ENCODE measurements at places on chromosomes 3 and 15.

DNA sequence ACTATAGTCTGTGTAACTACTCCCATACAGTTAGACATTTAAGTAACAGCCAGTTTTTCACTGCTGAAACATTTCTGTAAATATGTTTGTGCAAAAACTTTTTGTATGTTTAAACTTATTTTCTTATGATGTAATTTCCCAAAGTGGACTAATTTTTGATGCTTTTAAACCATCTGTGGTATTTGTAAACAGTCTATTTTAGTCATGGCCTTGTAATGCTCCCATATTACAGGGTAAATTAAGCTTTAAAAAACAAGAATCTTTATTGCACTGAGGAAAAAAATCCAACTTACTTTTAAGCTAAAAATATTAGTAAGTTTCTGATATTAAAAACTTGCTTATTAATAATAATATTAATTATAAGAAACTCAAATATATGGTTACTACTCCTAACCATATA lies 13.5 kb downstream of the CCDC14 start:
- no peak overlapping the region for H3K27ac ChIP-seq
- H3K36me3 ChIP-seq, result peaks cover 57% of the 10 kb centered on the region
- H3K27me3 ChIP-seq, result no peaks in the 10 kb centered on the region
- DNase-seq, result no peak

DNA sequence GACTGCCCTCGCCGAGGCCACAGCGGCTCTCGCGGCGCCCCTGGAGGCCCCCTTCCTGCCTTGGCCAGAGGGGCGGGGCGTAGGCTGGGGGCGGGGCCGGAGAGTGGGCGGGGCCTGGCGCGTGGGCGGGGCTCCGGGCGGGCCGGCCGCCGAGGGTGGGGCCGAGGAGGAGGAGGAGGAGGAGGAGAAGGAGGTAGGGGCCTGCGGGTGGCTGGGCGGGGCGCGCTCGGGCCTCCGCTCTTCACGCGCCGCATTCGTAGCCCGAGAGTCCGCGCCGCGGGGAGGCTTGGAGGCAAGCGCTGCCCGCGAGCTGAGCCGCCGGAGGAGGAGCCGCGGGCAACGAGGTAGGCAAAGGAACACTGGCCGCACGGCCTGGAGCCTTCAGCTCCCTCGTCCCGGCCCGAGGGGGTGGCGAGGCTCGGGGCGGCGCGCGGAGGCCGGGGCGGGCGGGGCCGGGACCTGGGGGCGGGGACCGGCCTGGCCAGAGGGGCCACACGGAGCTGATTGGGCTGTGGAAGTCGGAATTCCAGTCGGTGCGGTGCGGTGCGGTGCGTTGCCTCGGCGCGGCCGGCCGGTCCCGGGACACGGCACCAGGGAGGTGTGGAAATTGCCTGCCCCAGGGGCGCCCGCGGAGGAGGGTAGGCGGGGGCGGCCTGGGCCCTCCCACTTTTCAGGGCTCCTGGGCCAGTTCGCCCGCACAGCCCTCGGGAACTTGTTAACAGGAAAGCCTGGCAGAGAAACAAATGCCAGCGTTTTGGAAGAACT lies at the start of gene PPP2R3A:
Gene PPP2R3A (plus strand): TSS at position 223 of the 765 bp plus-strand sequence. CDS start 35,771 bp downstream, outside the sequence.
- no peaks in the 10 kb centered on the region for H3K27me3 ChIP-seq
- peak within 1 kb of the TSS; percentile 93 for H3K27ac ChIP-seq
- H3K36me3 ChIP-seq, result no peaks in the 10 kb centered on the region

- H3K4me3 ChIP-seq, result no peak overlapping the region
- H3K27me3 ChIP-seq, result no peaks in the 10 kb centered on the region
- no peaks in the 10 kb centered on the region for H3K4me1 ChIP-seq
These were observed 74.3 kb downstream of the LARS2 start for GRCh38 chr3:45462522-45463265.

DNA sequence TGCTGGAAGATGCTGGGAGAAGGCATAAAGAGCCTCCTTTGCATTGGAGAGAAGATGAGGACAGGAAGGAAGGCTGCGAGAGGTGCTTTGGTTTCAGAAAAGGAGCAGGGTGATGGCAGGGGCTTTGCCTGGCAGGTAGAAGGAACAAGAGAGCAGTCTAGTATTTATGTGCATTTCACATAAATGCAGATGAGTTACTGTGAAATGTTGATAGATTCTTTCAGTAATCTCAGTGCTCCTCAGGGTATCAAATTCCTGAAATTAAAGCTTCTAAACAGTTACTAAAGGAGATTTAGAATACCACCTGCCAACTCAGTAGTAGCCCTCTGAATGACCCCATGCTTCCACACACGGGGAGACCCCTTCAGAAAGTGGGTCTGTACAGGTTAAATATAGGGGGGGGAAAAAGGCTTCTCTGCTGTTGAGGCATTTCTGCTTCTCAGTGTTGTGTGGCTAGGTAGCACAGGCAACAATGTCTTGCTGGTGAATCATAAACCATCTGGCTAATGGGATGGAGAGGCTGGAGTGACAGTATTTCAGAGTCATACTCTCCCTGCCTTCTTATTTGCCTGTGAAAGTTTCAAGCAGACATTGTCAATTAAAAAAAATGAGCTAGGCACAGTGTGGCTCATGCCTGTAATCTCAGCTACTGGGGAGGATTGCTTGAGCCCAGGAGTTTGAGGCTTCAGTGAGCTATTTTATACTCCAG lies 14.3 kb upstream of the FBXL22 start:
- H3K27ac ChIP-seq, result no peak overlapping the region
- DNase-seq, result no peak
- no peaks in the 10 kb centered on the region for H3K27me3 ChIP-seq

DNA sequence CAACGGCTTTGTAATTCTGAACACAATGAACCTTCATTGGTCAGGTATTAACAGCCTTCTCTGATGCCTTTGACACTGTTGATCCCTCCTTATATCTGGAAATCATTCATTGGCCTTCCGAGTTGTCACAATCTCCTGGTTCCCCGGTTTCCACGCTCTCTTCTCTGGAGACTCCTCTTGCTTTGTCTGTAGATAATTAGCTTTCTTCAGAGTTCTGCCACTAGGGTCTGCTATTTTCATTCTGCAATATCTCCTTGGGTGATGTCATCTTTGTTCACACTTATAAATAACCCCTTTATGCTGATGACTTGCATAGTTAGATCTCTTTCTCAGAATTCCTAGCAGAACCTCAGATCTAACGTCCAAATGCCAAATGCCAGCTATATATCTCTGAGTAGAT lies 583.8 kb upstream of the ZNF717 start:
- DNase-seq, result no peak
- no peaks in the 10 kb centered on the region for H3K4me1 ChIP-seq
- H3K27me3 ChIP-seq, result no peaks in the 10 kb centered on the region
- H3K36me3 ChIP-seq, result no peaks in the 10 kb centered on the region
- no peak overlapping the region for H3K27ac ChIP-seq

GRCh38 chr15:96363707-96364106 lies 33.2 kb downstream of the NR2F2 start:
- H3K36me3 ChIP-seq, result no peaks in the 10 kb centered on the region
- H3K4me1 ChIP-seq, result peaks cover 37% of the 10 kb centered on the region
- no peak for DNase-seq
- no peaks in the 10 kb centered on the region for H3K27me3 ChIP-seq

DNA sequence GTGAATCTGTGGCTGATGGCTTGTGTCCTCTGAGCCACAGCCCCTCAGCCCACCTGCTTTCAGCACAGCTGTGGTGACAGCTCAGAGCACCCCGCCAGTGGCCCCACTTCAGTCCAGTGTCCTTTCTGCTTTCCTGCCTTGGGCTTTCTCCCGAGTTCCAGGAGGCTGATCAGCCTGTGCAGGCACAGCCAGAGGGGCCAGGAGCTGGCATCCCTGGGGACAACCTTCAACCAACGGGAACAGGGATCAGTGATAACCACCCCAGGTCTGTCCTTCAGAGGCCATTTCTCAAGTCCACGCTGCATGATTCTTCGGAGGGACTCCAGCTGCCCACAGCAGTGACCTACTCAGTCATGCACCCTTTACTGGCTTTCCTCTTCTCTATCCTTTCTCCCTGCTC lies 166.6 kb downstream of the RAB11A start:
- peaks cover 56% of the 10 kb centered on the region for H3K27me3 ChIP-seq
- DNase-seq, result no peak
- no peak overlapping the region for H3K27ac ChIP-seq
- no peaks in the 10 kb centered on the region for H3K4me1 ChIP-seq
- H3K4me3 ChIP-seq, result no peak overlapping the region

DNA sequence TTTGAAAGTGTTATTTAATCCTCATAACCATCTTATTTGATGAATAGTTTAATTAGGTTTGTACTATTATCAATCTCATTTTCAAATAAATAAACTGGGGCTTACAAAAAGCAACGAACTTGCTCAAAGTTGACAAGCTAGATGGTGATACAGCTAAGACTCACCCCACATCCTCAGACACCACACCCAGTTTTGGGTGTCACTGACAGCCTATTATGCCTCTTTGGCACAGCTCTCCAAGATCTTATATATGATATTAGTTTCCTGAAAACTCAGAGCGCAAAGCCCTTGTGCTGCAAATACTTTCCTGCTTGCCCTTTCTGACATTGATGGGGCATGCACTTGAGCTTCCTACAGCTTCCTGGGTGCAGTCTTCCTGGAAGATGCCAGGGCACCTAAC lies 223.4 kb upstream of the GADL1 start:
- H3K4me1 ChIP-seq, result no peaks in the 10 kb centered on the region
- H3K27me3 ChIP-seq, result no peaks in the 10 kb centered on the region
- DNase-seq, result no peak
- no peak overlapping the region for H3K4me3 ChIP-seq
- H3K27ac ChIP-seq, result no peak overlapping the region

DNA sequence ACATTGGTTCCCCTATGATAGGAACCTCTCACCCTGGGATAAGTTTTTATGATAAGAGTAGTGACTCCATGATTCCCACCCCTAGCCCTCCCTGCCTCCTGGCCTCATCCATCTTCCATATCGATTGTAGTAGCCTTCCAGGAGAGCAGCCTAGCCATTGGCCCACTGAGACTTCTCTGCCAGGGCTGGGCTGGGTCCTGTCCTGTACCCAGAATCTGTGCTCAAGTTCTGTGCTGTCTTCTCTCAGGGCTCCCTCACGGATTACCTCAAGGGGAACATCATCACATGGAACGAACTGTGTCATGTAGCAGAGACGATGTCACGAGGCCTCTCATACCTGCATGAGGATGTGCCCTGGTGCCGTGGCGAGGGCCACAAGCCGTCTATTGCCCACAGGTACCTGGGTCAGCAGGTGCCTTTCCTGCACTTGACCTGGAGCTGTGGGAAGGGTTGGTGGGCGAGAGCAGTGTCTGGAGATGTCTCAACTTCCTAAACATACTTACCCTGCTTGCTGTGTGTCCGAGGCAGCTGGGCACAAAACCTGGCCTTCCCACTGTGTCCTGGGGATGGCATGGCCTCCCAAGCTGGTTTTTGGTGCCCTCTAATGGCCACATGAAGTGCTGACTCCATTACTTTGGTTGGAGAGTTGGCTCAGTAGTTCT lies 16.6 kb upstream of the EXOG start:
- no peak overlapping the region for H3K4me3 ChIP-seq
- no peaks in the 10 kb centered on the region for H3K4me1 ChIP-seq
- H3K27me3 ChIP-seq, result no peaks in the 10 kb centered on the region
- peaks cover 14% of the 10 kb centered on the region for H3K36me3 ChIP-seq

- H3K36me3 ChIP-seq, result no peaks in the 10 kb centered on the region
- H3K27ac ChIP-seq, result no peak overlapping the region
- H3K27me3 ChIP-seq, result no peaks in the 10 kb centered on the region
- no peak for DNase-seq
These were observed 89.6 kb upstream of the RAP2B start for GRCh38 chr3:153072382-153072781.

DNA sequence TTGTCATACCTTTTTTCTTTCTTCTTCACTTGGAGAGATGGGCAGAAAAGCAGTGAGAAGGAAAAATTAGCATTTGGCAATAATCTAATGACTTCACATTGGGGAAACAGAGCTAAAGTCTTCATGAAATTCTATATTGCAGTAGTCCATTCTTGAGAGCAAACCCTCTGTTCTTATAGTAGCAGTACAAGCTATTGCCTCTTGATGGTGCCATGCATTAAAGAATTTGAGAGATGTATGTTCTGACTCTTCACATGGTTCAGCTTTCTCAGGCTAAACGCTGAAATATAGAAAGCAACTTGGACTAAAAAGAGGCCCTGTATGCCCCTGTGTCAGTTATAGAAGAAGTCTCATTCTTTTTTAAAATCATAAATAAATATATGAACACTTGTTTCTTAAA lies 36.0 kb downstream of the PHLDB2 start:
- no peak for DNase-seq
- peaks cover 16% of the 10 kb centered on the region for H3K36me3 ChIP-seq
- no peak overlapping the region for H3K4me3 ChIP-seq
- no peaks in the 10 kb centered on the region for H3K4me1 ChIP-seq

DNA sequence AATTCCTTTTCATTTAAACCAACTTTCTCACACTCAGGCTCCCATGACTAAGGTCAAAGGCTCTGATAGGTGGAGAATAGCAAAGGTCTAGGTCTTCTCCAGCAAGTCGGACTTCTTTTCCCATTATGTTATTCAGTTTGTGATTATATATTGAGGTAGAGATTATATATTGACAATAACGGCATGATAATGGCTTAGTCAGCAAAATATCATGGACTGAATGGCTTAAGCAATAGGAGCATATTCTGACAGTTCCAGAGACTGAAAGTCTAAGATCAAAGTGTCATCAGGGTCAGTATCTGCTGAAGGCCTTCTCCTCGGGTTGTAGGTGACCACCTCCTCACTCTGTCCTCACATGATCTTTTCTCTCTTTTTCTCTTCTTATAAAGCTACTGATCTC lies 1251.4 kb downstream of the ROBO1 start:
- no peaks in the 10 kb centered on the region for H3K36me3 ChIP-seq
- peaks cover 5% of the 10 kb centered on the region for H3K4me1 ChIP-seq
- H3K27me3 ChIP-seq, result no peaks in the 10 kb centered on the region

- no peak overlapping the region for H3K27ac ChIP-seq
- no peaks in the 10 kb centered on the region for H3K27me3 ChIP-seq
- no peaks in the 10 kb centered on the region for H3K36me3 ChIP-seq
- no peak for DNase-seq
- peaks cover 8% of the 10 kb centered on the region for H3K4me1 ChIP-seq
These were observed 97.6 kb upstream of the STRIT1 start for GRCh38 chr3:155391104-155391503.

GRCh38 chr3:100370756-100371155 lies 30.1 kb downstream of the TOMM70 start:
- no peaks in the 10 kb centered on the region for H3K4me1 ChIP-seq
- no peak overlapping the region for H3K4me3 ChIP-seq
- H3K27ac ChIP-seq, result no peak overlapping the region
- H3K36me3 ChIP-seq, result peaks cover 37% of the 10 kb centered on the region
- no peaks in the 10 kb centered on the region for H3K27me3 ChIP-seq
- DNase-seq, result no peak

DNA sequence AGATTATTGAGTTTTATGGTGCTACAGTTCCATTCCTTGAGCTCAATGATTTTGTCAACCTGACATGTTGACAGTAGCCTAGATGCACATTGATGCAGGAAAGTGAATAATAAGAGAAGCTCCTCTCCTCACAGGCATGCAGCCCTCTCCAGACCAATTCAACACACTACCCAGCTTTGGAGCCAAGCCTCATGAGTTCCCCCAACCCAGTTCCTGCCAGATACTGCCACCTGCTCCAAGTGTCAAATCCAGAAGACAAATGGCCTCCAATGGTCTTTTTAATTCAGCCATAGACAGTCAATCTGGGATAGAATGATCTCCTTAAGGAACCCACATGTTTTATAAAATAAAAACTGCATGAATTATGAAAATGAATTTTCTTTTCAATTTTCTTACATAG lies 83.7 kb upstream of the ARHGEF3 start:
- no peaks in the 10 kb centered on the region for H3K27me3 ChIP-seq
- H3K4me3 ChIP-seq, result no peak overlapping the region
- no peak overlapping the region for H3K27ac ChIP-seq
- no peaks in the 10 kb centered on the region for H3K4me1 ChIP-seq
- DNase-seq, result no peak

All from tibial artery (tissue), 4 donors.